ENCODE measurements at places on chromosomes 5 and 9.

GRCh38 chr5:67770431-67771025 is 445.0 kb upstream of the PIK3R1 start:
- no peak for DNase-seq

- no peak for DNase-seq
Measured at GRCh38 chr5:97192580-97193354, 9.7 kb upstream of the RIOK2 start.

- no peak for DNase-seq
Measured at GRCh38 chr5:90473396-90474234, 956 bp downstream of the MBLAC2 start.

GRCh38 chr5:9596824-9597223 is 33.3 kb downstream of the TAS2R1 start:
- no peak for DNase-seq

- DNase-seq = no peak
Measured at GRCh38 chr5:80928073-80928472, 32.1 kb upstream of the RASGRF2 start.

- no peak for DNase-seq
Measured at GRCh38 chr5:76427206-76428140, 24.4 kb downstream of the IQGAP2 start.

- DNase-seq = no peak
Measured at GRCh38 chr5:22372376-22372775, 480.8 kb downstream of the CDH12 start.

- no peak for DNase-seq
Measured at GRCh38 chr9:92164975-92165374, 49.8 kb upstream of the SPTLC1 start.

DNA sequence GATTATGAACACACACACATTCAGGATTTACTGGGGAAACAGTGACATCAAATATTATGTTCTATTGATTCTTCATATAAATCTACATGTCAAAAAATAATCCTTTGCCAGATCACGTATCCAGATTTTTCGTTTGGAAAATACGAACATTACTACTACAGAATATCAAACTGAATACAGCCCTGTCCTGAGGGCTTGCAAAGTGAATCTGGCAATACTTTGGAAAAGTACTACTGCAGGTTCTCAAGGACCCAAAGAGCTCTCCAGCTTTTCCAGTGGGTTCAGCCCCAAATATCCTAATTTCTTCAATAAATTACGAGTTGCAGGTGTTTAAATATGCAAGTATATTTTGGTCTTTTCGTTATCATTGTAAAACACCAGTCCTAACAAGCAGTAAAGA is 411 bp upstream of the NDUFS4 start:
- DNase-seq = no peak

GRCh38 chr9:6096821-6097220 is 81.4 kb upstream of the RANBP6 start:
- DNase-seq = no peak

DNA sequence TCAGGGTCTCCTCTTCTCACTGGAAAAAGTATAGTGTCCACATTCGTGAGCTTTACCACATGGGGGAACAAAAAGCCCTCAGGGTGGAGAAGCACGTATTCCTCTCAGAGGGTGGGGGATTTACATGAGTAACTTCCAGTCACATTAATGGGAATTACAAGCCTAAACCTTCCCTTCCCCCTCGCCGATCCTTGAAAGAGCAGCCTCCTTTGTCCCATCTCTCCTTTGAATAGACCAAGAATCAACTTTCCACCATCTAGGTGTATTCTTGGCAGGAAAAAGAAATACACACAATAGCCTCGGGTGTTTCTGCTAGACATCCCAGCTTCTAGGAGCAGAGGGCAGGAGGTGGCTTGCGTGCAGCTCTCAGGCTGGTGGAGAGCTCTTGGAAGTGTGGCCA is 144.4 kb downstream of the ZNF462 start:
- DNase-seq = no peak

DNA sequence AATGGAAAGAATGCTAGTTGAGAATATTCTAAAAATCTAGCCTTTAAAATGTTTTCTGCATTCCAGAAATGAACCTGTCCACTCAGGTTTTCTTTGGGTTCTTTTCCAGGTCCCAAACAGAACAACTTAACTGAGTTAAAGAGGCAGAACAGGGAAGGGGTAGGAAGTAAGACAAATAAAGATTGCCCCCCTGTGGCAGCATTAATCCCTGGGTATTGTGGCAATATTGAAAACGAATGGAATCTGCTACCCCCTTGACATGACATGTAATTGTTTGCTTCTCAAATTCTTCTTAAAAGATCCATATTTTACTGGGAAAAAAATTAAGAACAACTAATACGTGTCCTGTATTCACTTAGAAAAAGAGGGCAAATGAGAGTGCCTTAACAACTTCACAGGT is 9.3 kb upstream of the RBM22 start:
- DNase-seq = no peak

DNA sequence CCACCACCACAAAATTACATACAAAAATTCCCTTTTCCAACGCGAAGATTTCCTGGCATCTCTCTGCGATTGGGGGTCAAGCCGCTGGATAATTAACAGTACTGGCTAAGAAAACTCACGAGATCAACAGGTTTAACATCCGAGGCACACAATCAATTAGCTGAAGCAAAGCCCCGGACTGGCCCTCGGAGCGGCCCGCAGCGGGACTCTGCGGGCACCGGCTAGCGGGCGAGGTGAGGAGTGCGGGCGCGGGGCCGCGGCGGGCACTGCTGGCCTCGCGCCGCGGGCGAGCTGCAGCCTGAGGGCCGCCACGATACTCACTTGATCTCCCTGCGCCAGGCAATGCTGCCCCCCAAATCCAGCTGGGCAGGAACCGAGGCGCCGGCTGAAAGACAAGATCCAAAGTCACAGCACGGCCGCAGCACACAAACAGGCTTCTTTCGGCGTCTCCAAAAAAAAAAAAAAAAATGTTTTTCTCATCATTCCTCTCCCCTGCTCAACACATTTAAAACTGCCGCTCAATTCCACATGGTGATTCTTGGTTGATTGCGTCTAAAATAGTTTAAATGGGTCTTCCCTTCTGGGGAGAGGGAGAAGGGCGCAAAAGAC is 210.2 kb downstream of the MEF2C start:
- no peak for DNase-seq

DNA sequence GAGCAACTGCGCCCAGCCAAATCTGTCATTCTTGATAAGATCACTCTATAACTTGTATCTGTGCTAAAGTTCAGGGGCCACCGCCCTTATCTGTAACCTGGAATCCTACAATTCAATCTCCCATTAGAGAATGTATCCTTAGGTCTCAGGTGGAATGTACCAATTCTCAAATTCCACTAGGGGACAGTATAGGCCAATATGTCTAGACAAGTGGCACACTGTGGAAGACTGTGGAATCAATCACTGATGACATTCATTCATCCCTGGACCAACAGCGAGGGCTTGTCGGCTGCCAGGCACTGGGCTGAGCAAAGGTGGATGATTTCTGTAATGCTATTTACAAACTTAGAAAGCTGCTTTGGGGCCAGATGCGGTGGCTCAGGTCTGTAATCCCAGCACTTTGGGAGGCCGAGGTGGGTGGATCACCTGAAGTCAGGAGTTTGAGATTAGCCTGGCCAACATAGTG is 28.7 kb upstream of the MEGF9 start:
- DNase-seq = peak; percentile 87
